ENCODE measurements at places on chromosomes 12 and 14.

DNA sequence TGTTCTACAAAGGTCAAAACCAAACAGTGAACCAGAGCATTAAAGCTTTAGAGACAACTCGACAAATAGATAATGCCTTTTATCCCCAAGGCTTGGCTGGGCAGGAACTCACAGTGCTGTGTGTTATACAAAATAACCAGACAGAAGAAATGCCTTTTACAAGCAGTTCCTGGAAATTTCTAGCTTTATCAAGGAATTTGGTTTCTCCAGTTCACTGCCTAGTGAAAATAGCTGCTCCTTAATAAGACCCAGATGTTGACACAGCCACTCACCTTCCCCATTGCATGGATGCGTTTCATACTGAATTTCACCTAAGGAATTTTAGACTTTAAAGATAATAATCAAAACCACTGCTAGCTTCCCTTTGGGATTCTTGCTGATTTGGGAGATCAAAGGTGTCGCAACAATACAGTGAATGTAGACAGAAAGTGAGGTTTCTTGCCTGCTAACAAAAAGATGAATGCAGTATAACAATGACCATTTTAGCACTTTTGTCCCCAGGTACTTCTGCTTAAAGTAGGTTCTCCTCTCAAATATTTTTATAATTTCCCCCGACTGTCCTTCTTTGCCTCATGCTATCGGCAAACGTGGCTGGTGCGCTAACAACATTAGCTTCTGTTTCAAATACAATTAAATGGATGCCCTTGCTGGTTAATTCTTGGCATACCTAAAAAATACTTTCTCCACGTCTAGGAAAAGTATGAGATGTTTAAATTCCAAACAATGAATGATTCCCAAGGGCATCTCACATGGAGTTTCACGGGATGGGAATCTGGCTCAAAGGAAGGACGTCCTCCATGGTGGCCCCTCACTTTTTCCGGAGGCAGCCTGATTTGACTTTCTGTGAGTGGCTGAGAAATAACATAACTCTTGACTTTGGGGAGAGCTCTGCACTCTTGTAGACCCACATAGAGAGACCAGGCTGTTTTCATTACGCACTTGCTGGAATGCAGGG is 162.4 kb downstream of the C12orf75 start:
- DNase-seq, result no peak

GRCh38 chr14:105420974-105421674 is 1.5 kb downstream of the MTA1 start:
- DNase-seq, result no peak

DNA sequence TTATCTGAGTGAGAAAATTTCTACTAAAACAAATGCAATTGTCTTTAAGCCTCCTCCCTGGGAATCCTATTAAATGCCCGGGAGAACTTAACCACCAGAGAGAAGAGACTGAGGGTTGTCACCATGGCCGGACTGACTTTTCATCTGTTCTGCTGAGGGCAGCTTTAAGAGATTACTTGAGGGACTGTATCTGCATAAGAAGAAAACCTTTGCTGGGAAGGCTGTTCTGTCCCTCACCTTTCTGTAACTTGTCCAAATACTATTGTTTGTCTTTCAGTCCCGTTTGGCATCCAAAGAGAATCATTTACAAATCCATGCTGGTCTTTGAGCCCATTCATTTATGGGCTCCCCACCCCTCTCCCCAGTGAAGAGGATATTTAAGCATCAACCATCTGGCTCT is 306.3 kb upstream of the FLRT2 start:
- no peak for DNase-seq

DNA sequence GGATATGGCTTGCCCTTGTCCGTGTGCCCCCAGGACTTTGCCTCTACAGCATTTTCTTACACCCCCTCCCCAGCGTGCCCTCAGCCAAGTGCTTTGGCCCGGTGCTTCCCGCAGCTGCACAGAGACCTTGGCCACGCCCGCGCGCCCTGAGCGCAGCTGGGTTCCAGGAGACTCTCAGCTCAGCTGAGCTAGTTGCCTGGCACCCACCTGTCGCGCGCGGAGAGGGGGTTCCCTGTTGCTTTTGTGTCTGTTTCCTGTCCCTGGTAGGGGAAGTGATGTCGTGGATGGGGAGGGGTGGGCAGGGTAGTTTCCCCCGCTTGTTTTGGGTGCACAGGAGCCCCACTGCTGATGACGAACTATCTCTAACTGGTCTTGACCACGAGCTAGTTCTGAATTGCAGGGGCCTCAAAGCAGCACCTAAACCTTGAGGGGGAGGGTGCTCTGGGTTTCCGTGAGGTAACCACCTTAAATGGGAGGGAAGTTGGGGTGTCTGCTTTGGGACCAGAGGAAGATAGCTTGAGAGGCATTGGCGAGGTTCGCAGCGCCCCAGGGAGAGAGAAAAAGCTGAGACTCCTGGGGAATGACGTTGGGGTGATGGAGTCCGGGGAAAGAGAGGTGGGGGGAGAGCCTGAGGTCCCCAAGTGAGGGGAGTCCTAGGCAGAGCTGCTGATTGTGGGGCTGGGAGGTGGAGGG is 1.5 kb downstream of the DIO3 start:
- DNase-seq, result no peak

- DNase-seq, result no peak
Observed at GRCh38 chr12:10753059-10753458, 29.9 kb upstream of the YBX3 start.

DNA sequence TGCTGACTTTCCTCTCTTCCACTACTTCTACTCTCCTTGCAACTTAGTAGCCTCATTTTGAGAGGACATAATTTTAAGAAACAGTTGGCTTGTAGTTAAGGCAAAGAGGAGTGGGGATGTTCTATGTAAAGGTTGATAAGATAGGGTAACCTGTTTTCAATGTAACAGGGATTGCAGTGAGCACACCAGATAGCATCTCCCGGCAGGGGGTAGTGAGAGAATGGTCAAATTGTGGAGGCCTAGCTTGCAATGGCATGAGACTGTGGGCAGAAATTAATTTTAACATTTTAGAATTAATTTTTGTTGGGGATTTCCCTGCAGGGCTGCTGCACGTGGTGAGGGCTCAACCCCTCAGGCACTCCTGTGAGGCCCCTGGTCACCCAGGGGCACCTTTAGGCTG is 41.4 kb downstream of the KLRG1 start:
- DNase-seq, result no peak

DNA sequence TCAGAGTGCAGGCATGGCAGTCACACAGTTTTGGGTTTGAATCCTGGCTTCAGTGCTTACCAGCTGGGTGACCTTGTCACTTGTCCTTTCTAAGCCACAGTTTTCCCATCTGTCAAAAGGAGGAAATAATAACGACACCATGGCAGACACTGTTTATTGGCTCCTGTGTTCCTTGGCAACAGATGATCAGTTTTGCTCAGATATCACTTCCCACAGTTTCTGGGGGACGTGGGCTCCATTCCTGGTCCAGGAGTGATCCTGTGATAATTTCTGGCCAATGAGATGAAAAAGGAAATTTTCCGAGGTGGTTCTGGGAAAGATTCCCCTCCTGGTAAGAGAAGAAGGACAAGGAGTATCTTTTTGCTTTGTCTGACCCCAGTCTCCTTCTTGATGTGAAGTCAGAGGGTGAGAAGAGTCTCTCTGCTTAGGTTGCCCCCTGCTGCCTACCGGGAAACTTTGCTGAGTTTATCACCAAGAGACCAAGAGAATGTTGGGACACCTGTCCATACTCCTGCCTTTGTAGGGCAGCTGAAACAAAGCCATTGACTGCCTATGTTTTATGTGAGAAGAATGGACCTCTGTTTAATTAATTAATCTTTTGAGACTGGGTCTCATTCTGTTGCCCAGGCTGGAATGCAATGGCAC is 178.9 kb upstream of the NRXN3 start:
- no peak for DNase-seq

Measured in NCI-H1092 treated with DMSO at 0.1 percent for 48 hours (cell line).